NK-92 treated with Interleukin-12 subunit alpha and Interleukin-12 subunit beta, amount 100 ng/mL, for 24 hours (cell line): ENCODE measurements at places on chromosomes 3 and 15.

- DNase-seq, result no peak
Measured at GRCh38 chr3:18389108-18389733, 35.9 kb downstream of the SATB1 start.

DNA sequence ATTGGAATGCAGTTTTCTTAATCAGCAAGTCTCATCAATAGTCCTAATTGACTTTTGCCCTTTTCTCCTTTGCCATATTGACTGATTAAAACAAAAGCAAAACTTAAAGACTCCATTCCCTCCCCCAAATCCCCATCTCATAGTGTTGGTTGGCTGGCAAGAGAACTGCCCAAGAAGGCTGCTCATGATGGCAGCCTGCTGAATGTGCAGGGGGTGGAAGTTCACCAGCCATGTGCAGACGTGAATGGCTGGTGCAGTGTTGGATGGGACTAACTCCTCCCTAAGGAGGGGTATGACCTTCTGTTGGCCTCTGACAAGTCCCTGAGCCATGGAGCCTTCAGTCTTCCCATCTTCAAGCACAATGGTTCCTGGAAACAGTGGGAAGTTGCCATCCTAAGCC, 7.0 kb downstream of the SMAD3 start:
- DNase-seq, result no peak

- no peak for DNase-seq
Measured at GRCh38 chr3:18223974-18224373, 201.2 kb downstream of the SATB1 start.

GRCh38 chr3:193874997-193875593, 260.9 kb upstream of the HES1 start:
- no peak for DNase-seq

- DNase-seq, result peak; percentile 43
Measured at GRCh38 chr3:63912768-63913588, 795 bp upstream of the SCAANT1 start.

GRCh38 chr3:54599716-54600115, 328.1 kb downstream of the LRTM1 start:
- no peak for DNase-seq

DNA sequence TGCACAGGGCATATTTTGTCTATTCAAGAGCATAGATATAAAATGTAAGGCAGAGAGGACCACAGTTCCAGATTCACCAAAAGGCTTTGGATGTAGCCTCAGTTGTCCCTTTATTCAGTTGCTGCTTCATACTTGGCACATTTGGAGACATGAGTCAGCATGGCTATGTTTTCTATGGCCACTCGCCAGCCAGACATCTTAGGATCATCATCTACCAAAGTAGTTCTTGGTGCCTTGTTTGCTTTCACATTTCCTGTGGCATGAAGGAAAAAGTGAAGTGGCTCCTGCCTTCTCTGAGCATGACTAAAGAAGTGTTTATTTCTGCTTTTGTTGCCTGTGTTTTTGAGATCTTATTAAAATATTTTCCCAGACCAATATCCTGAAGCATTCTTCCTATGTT, 7.2 kb downstream of the SUSD5 start:
- no peak for DNase-seq

- no peak for DNase-seq
Measured at GRCh38 chr3:9673082-9673481, 23.8 kb downstream of the MTMR14 start.

- no peak for DNase-seq
Measured at GRCh38 chr3:136270179-136270578, 20.0 kb downstream of the PCCB start.

GRCh38 chr3:189841473-189842205, 210.4 kb downstream of the TP63 start:
- DNase-seq, result no peak

GRCh38 chr15:69813881-69814280, 283.8 kb downstream of the TLE3 start:
- DNase-seq, result no peak
